ENCODE measurements at places on chromosomes 11 and 22.
A peak's percentile ranks its signal among the peaks of the same experiment; 100 is the strongest.

- DNase-seq = no peak
Measured at GRCh38 chr11:70605468-70605815, 207.1 kb downstream of the CTTN start.

- no peak for DNase-seq
Measured at GRCh38 chr22:24875862-24876506, 70.0 kb downstream of the SGSM1 start.

- no peak for DNase-seq
Measured at GRCh38 chr11:76624500-76625379, 45.8 kb downstream of the LRRC32 start.

GRCh38 chr22:24208012-24208749 lies 26.9 kb downstream of the SUSD2 start:
- DNase-seq = peak; percentile 11

DNA sequence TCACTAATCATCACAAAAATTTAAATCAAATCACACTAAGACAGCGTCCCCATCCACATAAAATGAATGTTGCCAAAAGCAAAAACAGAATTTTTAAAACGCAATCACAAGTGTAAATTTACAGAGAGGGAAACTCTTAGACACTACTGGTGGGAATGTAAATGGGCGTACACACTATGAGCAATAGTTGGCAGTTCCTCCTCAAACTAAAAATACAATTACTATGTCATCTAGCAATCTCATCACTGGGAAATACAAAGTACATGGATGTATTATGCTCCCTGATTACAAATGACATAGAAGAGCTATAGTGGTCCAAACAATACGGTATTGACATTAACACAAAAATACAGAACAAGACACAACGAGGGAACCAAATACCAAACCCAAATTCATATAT lies 8.7 kb upstream of the RGL4 start:
- no peak for DNase-seq

DNA sequence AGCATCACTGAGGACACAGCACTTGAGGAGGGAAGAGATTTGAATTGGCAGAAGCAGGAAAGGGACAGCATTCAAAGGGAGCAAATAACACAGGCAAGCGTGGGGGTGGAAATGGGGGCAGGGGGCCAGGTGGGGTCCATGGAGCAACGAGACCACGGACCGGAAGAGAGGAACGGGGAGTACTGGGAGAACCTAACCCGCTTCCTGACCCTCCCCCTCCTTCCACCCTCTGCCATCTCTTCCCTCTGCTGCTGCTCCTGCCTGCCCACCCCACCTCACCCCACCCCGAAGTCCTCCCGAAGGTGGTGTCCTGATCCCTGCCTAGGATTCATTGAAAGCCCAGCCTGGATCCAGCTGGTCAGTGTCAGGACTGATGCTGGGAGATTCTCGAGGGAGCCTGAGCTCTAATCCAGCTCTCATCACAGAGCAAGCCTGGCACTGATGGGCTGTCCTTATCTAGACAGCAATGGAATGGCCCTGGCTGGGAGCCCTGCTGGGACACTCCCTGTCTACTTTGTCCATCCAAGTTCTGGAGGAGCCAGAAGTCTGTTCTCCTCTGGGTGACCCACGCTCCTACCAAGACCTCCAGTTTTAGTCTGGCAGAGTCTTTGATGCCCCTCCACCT lies 105.0 kb downstream of the TRIM29 start:
- DNase-seq = no peak

GRCh38 chr22:26281941-26282340 lies 112.7 kb downstream of the SEZ6L start:
- no peak for DNase-seq

- no peak for DNase-seq
Measured at GRCh38 chr11:36122671-36123070, 166.6 kb downstream of the COMMD9 start.

- no peak for DNase-seq
Measured at GRCh38 chr11:36304351-36304750, 8.3 kb downstream of the PRR5L start.

DNA sequence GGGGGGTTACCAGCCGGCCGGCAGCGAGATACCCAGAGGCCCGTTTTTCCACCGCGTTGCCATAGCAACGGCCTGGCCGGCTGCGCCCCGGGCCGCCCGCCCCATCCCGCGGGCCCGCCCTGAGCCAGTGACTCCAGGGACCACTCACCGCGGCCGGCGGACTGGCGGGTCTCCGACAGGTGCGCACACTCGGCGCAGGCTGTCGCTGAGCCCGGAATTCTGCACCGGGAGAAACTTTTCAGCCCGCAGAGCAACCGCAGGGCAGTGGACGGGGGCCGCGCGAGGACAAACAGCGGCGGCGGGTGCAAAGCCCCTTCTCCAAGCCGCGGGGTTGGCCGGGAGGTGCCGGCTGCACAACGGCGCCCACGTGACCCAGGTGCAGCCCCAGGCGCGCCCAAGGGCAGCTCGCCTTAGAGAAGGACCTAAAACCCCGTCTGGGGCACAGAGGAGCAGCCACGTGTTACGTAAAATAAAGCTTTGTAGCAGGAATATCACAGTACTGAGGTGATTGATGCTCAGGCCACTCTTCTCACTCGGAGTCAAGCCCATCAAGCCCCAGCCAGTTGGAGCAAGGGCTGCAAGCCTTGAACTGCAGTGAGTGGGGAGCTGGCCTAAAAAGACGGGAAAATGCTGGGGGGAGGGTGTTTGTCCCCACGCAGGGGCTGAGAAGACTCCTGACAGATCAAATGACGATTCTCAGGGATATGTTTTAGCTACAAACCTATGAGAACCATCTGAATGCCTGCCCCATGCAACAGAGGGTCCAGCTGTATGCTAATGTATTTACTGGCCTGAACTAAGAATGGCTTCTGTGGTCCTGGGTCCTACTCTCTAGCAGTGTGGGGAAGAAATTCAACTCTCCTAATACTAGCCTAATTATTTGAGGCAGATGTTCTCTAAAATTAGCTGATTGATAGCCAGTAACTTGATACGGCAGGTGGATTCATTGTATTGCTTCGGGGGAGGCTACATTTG lies at the start of gene STK33:
TSS of gene STK33 (minus strand) at position 294 of the 975 bp plus-strand sequence. CDS start 119,323 bp downstream, outside the sequence.
- DNase-seq = peak; percentile 9

GRCh38 chr11:131311776-131312514 lies 58.5 kb upstream of the NTM start:
- DNase-seq = no peak

DNA sequence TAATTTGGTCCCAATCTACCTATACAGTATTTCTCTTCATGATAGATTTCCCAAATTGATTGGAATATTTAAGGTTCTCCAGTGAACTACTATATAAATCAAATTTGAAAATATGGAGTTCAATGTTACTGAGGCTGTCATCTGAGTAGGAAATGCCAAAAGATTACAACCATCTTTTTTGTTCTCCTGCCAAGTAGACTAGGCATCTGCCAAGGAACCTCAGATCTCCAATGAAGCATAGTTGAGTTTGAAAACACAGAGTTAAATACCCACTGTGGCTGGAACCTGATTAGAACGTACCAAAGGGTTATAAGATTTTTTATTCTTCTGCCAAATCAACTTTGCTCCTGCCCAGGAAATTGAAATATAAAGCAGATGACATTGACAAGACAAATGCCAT lies 330.9 kb downstream of the CNTN5 start:
- DNase-seq = no peak

- peak; percentile 8 for DNase-seq
Measured at GRCh38 chr11:134196756-134197155, 27.0 kb downstream of the NCAPD3 start.

GRCh38 chr11:38014405-38014804 lies 1416.4 kb upstream of the RAG2 start:
- DNase-seq = no peak

DNA sequence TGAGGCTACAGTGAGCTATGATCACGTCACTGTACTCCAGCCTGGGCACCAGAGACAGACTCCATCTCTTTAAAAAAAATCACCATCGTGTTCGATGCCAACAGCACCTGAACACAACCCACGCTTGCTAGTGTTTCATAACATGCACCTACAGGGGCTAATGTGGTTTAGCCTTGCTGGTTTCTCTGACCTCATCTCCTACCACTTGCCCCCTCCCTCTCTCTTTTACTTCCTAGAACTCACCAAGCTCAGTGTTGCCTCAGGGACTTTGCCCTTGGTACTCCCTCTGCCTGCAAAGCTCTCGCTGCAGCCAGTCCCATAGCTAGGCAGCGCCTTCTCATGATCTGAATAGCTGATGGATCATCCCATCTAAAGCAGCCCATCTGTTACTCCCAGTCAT lies 99.8 kb downstream of the FBXO7 start:
- no peak for DNase-seq

- peak; percentile 15 for DNase-seq
Measured at GRCh38 chr11:1384199-1384970, 5.3 kb upstream of the BRSK2 start.

GRCh38 chr11:7449211-7449840 lies 36.0 kb upstream of the OLFML1 start:
- no peak for DNase-seq

All from CD4-positive, alpha-beta T cell treated with Interleukin-1 beta for 1 hour (primary cell).